Stimulated activated CD4-positive, alpha-beta T cell treated with anti-CD3 and anti-CD28 coated beads, TNF-alpha, amount 100 ng/mL, for 24 hours (primary cell): ENCODE measurements at places on chromosomes 2 and 18.
A peak's percentile ranks its signal among the peaks of the same experiment; 100 is the strongest.

DNA sequence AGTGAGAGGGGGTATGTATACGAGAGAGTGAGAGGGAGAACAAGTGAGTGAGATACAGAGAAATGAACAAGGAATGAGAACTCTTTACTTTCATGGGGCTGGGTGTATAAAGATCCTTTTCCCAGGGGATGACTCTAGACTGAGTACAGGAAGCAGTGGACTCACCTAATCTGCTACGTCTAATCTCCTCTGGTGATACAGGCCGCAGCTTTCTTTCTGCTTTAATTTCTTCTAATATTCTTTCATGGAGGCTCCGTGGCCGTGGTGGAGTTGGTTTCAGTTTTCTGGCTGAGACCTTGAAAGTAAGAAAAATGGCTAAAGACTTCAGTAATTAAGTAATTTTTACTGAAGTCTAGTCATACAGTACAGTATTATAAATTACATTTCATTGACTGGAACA, 85.2 kb downstream of the PRELID3A start:
- no peak for DNase-seq

- no peak for DNase-seq
Observed at GRCh38 chr18:60978338-60978737, 354.9 kb upstream of the CDH20 start.

DNA sequence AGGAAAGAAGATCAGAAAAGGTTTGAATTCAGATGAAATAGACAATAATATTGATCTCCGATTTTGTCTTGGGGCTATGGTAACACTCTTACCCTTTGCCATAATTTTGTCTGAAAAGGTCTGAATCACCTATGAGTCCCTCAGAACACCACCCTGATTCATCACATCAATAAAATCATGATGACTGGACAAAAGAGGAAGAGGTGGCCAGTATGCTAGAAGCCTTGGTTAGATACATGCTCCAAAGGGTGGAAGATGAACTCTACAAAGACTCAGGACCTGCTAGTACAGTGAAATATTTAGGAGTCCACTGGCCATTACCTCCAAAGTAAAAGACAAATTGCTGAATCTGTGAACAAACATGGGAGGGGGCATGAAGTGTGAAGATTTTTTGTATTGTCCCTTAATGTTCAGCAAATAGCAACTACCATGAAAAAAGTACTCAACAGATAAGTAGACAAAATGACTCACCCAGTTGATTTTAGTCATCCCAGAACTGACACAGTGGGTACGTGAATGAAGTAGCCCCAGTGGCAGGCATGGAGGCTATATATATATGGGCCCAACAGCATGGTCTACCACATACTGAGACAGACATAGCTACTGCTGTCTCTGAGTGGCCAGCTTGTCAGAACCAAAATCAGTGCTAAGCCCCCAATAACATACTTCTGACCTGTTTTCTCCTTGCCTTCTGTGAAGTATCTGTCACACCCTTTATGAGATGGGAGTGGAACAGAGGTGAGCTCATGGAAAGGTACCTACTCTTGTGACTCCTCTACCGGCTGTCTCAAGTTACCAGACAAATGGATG, 36.5 kb upstream of the GLS start:
- peak; percentile 11 for DNase-seq

GRCh38 chr2:171266102-171266501, 105.4 kb upstream of the TLK1 start:
- no peak for DNase-seq

GRCh38 chr2:20052861-20053281, 1.4 kb upstream of the LAPTM4A start:
- DNase-seq = no peak

DNA sequence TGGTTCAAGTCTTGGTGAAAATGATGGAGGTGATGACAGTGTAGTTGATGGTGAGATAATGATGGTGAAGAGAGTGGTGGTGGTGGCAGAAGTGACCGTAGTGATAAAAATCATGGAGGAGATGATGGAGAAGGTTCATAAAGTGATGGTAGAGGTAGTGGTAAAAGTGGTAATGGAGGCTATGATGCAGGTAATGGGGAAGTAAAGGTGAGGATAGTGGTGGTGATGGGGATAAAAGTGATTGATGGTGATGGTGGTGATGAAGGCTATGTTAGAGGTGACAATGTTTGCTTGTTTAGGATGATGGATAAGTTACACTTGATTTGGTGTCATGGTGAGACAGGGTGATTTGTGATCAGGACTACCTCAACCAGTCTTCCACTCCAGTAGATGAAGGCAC, 268.9 kb downstream of the DYSF start:
- DNase-seq = no peak

DNA sequence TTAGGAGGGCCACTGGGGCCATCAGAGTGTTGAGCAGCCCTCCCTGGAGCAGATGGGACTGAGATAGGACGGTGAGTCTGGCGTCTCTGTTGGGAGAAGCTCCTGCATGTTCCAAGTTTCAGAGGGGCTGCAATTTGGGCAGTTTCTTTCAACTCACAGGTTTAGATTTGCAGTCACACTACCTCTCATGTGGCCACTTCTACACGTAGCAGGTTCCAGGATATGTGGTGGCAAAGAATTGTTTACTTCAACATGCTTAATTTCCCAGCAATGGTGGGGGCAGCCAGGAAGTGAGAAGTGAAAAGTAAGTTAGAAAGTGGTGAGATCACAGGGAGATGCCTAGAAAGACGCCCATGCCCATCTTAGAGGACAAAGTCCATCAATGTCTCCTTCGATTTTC, 9.3 kb downstream of the NCK2 start:
- no peak for DNase-seq

GRCh38 chr2:238946318-238947242, 98.7 kb downstream of the TWIST2 start:
- DNase-seq = no peak

GRCh38 chr2:171723716-171724683, 36.7 kb downstream of the DYNC1I2 start:
- no peak for DNase-seq

DNA sequence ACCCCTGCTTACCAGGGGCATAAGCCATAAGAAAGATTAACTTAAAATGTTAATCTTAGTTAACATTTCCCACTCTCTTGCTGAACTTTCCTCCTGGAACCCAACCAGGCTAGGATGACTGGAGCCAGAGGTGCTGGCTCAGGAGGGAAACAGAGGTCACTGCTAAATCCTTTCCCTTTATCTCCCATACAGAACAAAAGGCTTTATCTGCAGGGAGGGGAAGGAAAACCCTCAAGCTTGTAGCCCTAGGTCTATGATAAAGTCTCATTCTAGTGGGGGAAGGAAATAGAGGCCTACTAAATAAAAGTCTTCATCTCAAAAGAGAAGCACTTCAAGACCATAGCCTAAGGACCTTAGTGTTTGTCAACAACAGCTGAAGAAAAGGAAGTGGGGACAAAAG, 18.6 kb downstream of the HIBCH start:
- DNase-seq = no peak

DNA sequence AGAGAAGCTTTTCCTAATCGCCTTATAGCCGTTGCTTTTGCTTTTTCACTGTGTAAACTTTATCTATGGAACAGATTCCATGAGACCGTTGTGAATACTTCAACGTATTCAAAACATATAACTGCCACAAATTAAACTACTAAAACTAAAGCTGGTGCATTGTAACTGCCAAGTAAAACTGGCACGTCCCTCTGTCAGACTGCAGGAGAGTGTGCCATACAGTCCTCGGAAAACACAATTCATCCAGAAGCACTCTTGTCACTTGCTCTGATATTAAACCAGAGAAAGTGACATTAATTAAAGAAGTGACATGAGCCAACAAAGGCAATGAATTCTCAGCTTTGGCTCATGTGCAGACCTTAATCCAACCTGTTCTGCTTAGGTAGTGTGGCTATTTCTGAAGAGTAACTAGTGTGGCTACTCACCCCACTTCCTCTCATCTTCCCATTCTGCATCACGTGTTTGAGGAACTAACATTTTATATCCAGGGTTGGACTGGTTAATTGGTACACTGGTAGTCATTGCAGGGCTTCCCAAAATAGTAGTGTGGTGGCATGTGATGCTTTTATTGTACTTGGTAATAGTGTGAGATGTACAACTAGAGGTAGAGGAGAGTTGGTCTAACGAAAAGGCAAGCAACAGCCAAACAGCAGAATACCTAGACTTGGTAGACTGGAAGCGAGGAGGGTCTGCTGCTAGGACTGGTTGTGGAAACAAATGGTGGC, 9.7 kb downstream of the VRK2 start:
- DNase-seq = no peak

DNA sequence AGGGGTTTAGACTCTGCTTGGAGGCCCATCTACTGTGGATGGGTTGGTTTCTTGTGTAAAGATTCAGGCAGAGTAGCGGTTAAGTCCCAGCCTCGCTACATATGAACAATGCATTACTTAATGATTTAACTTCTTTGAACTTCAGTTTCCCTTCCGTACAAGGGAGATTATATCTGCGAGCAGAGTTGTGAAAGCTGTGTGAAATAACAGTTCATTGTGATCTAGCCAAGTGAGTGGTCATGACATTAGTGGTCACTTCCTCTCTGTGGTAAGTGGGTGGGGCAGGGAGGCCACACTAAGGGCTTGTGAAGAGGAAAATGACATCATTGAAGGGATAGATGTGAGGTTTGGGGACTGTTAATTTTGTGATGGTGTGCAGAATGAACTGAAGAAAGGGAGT, 14.1 kb upstream of the MEX3C start:
- DNase-seq = peak; percentile 41

DNA sequence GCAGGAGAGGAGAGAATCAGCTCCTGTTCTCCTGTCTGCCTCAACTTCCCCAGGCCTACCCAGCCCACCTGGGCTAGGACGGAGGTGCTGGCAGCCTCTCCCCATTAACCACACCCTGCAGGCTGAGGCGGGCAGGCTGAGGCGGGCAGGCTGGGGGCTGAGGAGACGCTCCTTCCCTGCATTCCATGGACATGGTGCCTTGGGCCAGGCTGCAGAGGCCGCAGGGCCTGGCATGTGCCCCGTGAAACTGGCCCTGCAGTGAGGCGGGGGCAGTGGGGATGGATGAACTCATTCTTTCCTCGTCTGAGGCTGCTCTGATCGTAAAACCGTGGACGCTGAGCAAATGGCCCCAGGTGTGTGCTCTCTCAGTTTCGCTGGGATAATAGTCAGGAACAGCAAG, 84.7 kb upstream of the LAPTM4A start:
- no peak for DNase-seq

- no peak for DNase-seq
Observed at GRCh38 chr2:25416674-25417073, 74.9 kb upstream of the DNMT3A start.

DNA sequence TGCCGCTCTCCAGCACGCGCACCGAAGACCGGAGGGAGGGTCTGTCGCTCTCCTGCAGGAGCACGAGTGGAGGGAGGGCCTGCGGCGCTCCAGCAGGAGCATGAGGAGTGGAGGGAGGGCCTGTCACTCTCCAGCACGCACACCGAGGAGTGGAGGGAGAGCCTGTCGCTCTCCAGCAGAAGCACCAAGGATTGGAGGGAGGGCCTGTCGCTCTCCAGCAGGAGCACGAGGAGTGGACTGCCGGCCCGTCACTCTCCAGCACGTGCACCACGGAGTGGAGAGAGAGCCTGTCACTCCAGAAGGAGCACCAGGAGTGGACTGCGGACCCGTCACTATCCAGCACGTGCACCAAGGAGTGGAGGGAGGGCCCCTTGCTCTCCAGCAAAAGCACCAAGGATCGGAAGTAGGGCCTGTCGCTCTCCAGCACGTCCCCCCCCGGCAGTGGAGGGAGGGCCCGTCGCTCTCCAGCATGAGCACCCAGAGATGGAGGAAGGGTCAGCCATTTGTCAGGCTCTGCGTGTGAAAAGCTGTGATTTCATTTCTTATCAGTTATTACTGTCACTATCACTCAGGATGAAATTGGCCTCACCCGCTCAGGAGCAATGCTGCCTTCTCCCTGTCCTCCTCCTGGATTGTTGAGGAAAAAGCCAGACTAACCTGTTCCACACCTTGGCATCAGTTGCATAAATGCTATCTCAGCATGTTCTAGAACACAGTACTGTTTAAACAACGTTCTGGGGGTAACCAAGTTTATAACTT, 35.9 kb downstream of the ADI1 start:
- no peak for DNase-seq

- DNase-seq = peak; percentile 44
Observed at GRCh38 chr2:207238831-207239701, 73.3 kb upstream of the KLF7 start.

DNA sequence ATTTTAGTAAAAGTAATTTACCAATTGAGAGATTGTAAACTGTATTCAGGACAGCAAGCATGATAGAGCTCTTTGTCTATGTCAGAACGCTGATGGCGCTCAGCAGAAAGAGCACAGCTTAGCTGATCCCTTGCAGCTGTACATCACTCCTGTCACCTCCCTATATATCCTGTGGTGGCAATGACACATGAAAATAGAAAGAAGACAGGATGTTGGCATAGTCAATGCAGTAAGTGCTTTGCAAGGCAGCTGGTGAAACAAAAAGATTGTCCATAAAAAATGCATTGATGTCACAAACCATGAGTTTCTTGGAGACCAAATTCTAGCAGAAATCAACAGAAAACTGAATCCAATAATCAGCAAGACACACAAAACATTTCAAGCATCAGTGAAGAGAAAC, 221.5 kb downstream of the RIT2 start:
- no peak for DNase-seq

DNA sequence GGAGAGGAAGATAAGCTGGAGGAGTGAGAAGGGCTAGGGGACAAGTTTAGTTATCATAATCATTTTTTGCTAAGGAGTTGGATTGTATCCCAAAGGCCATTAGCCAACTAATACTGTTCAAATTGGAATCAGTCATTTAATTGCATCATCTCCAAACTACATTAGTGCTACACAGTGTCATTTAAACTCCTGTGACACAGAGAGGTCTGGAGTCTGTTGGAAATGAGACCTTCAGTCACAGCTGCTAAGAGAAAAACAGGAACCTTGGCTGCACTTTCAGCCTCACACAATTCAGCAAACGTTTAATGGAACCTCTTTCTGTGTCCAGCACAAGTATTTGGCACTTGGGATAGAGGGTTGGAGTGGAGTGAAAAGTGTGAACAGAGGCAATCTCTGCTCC, 175.5 kb upstream of the MGAT5 start:
- DNase-seq = no peak

- no peak for DNase-seq
Observed at GRCh38 chr2:148508878-148509287, 135.7 kb upstream of the EPC2 start.

- DNase-seq = no peak
Observed at GRCh38 chr2:1437537-1437936, 24.3 kb downstream of the TPO start.

- no peak for DNase-seq
Observed at GRCh38 chr18:55097456-55098170, 138.4 kb upstream of the CCDC68 start.

DNA sequence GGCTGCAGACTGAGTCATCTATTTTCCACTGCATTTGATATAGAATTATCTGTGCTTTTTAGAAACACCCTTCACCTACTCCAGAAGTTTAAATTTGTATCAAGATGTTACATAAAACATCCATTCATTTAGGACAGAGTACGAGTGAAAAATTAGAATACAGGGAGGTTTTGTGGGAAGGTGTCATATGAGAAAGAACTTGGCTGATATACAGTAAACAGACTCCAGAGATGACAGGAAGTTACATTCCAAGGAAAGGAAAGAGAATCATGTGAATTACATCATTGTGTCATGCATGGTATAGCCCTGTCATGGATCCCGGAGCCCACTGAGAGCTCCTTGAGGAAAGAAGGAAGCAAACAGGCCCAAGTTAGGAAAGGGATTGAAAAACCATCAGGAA, 341.5 kb upstream of the PKDCC start:
- no peak for DNase-seq

GRCh38 chr2:5051300-5051699, 640.9 kb upstream of the SOX11 start:
- DNase-seq = no peak
